ENCODE measurements at places on chromosomes 1 and 21. TPM values are rescaled to one million over a fixed set of nuclear protein-coding genes. Genes with fewer than 3 reads are reported as not detected.

The TTC22 gene
- 9.0 TPM for polyA plus RNA-seq

The RHBDL2 gene
- 0.77 TPM for polyA plus RNA-seq

The RUNX3 gene
- polyA plus RNA-seq, result 0.16 TPM

The KLF17 gene
- polyA plus RNA-seq, result not detected

The TMCO4 gene
- 12.7 TPM for polyA plus RNA-seq

The TRAF5 gene
- polyA plus RNA-seq, result 5.5 TPM

The PRR9 gene
- polyA plus RNA-seq, result 0.33 TPM

The SPRR2B gene
- not detected for polyA plus RNA-seq

The GJB4 gene
- 1.3 TPM for polyA plus RNA-seq

The COL24A1 gene
- 3.2 TPM for polyA plus RNA-seq

The RCSD1 gene
- not detected for polyA plus RNA-seq

The GPR161 gene
- polyA plus RNA-seq, result 22.4 TPM
